Stimulated activated CD4-positive, alpha-beta T cell treated with anti-CD3 and anti-CD28 coated beads, Interleukin-1b, Interleukin-23, amount 100 ng/mL, for 4 hours (primary cell): ENCODE measurements at places on chromosomes 3 and 15.
A peak's percentile ranks its signal among the peaks of the same experiment; 100 is the strongest.

DNA sequence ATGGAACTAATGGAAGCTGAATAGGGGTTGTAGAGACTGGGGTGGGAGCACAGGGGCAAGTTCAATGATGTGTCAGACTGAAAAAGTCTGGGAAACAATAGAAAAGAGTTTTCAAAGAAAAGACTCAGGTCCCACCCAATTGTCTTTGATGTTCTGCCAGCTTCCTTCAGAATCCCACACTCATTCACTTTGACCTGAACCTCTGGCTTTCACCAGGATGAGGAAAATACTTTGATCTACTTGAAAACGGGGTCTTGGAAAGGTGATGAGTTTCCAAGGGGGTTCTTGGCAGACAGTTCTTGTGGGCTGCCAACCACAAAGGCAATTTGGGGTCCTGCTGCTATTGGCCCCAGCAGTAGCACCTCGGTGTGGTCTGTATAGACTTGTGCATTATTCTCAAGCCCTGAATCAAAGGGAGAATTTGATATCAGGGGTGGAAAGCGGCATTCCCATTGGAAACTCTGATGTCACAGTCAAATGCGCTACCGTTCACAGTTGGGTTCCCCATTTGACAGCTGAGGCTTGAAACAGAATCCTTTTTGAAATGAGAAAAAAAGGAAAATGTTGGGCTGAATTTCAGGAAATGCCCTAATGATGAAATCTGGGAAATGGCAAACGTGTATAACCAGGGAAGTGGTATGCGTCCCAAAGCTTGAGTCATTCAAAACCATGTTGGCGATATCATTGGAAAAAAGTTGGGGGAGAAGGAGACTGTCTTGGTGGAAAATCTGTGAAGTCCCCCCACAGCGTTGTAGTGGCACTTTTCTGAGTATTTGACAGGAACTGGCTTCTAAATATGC lies 229.2 kb upstream of the LRTM1 start:
- no peak for DNase-seq

- no peak for DNase-seq
Observed at GRCh38 chr3:49807431-49808114, 4.5 kb downstream of the INKA1 start.

DNA sequence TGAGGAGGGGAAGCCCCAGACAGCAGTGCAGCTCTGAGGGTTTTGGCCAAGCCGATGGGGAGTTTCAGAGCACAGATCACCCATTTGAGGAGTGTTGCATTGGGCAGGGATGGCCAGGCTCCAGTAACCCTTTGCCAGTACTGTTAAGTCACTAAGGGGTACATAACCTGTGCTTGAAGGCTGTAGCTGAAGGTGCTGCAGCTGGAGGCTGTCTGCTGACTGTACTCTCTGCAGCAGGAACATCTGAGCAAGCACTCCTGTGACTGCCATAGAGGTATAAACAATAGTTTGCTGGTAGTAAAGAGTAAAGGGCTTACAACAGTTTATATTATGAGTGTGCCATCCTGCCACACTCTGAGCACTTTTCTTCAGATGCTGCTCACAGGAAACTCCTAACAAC lies 297.8 kb downstream of the EPHA3 start:
- no peak for DNase-seq

DNA sequence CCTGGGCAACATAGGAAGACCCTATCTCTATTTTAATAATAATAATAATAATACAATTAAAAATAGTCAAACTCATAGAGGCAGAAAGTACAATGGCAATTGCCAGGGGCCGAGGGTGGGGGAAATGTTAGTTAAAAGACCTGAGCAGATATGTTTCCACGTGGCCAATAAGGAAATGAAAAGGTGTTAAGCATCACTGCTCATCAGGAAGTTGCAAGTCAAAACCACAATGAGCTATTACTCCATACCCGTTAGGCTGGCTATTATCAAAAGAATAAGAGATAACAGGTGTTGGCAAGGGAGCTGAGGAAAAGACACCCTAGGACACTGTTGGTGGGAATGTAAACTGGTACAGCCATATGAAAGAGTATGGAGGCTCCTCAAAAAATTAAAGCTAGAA lies 60.4 kb upstream of the PRSS50 start:
- DNase-seq, result no peak

- no peak for DNase-seq
Observed at GRCh38 chr3:103499132-103499900, 1064.5 kb downstream of the ZPLD1 start.

DNA sequence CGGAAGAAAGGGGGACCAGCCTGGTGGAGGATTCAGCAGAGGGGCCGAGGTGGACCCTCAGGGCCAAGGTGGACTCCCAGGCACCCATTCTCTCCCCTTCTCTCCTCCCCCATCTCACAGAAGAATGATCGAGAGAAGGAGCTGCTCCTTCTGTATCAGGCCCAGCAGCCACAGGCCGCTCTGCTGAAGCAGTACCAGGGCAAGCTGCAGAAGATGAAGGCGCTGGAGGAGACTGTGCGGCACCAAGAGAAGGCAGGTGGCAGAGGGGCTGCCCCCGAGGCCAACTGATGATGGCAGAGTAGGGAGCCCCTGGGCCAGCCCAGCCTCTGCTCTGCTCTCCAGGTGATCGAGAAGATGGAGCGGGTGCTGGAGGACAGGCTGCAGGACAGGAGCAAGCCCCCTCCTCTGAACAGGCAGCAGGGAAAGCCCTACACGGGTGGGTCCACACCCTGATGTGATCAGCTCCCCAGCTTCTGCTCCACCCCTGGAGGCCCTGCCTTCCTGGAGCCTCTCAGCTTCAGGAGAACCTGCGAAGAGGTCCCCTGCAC lies 36.5 kb downstream of the CYP11A1 start:
- DNase-seq, result no peak

DNA sequence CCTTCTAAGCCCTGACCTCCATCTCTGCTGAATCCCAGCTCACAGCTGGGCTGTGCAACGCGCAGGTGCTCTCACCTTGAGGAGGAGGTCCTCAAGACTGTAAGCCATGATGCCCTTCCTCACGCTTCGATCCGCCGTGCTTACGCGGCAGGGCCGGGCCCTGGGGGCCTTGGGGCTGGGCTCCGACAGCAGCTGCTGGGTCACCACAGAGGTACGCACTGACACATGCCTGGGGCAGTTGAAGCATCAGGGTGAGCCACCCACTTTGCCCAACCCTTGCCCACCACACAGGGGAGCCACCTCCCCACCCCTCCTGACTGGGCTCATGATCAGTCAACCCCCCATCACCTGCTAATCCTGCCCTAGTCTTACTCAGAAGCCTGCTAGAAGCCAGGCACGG lies 3.1 kb downstream of the CIDEC start:
- no peak for DNase-seq

- no peak for DNase-seq
Observed at GRCh38 chr15:39391230-39391629, 189.6 kb upstream of the THBS1 start.

DNA sequence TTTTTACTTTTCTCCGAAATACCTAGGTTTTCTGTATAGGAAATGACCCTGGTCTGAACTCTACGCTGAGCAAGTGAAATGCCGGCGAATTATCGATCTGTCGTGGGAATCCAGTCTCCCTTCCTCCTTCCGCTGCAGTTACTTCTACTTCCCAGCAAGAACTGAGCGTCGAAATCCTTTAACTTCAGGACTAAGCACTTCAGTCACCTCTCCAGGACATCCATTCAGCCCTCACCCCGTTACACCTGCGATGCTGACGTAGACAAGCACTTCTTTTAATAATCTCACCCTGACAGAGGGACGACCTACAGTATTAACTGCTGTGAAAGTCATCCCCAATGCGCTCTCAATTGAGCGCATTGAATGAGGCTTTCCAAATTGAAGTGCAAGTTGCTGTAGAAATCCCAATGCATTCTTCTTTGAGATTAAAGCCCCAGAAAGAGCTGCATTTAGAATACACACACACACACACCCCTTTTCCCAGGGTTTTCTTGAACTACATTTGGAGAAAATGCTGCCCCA lies 1.3 kb downstream of the TOP2B start:
- peak; percentile 3 for DNase-seq

DNA sequence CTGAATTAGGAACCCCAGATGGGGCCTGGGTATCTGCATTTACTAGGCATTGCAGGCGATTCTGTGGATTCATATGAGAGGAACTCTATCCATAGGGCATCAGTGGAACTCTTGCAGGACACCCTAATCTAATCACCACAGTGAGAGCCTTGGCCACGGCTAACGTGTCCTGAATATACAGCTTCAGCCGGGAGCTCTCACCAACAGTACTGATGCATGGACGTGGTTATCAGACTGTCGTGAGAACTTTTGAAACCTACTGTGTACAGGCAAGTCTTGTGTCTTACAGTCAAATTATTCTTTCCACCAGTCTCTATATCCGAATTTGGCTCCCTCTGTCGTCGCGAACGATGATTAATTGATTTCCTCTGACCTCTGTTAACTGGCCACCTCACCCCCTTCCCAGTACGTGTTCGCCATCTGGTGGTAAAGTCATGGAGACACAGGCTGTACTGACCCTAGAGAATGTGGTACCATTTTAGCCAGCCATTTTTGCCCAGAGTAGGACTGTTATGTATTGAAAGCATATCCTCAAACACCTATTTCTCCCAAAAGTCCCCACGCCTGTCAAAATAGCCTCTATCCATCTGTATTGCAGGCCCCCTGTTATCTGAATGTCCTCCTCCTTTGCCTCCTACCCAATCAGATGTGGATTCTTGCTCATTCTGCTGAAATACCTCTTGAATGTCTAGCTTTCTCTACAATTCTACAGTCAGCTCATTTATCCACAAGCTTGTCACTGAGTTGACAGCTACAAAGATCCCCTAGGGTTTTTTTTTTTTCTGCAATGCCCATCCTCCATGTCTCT lies 39.7 kb downstream of the GLDN start:
- no peak for DNase-seq

DNA sequence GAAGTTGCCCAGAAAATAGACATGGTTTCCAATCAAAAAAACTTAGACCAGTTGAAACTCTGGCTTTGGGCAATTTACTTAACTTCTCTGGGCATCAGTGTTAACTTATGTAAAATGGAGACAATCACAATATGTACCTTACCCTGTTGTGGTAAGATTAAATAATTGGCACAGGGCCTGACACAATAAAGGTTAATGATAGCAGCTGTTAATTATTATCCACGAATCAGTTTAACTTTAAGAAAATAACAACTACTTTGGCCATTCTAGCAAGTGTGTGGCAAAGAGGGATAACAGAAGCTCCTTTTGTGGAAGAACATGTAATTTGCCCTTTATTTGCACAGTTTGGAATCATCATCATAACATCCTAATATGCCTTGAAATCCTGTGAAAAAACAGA lies 787.6 kb downstream of the FHIT start:
- no peak for DNase-seq

- DNase-seq, result no peak
Observed at GRCh38 chr3:147937891-147938290, 528.7 kb downstream of the ZIC1 start.

- DNase-seq, result no peak
Observed at GRCh38 chr15:42918047-42918446, 2.5 kb downstream of the TTBK2 start.

DNA sequence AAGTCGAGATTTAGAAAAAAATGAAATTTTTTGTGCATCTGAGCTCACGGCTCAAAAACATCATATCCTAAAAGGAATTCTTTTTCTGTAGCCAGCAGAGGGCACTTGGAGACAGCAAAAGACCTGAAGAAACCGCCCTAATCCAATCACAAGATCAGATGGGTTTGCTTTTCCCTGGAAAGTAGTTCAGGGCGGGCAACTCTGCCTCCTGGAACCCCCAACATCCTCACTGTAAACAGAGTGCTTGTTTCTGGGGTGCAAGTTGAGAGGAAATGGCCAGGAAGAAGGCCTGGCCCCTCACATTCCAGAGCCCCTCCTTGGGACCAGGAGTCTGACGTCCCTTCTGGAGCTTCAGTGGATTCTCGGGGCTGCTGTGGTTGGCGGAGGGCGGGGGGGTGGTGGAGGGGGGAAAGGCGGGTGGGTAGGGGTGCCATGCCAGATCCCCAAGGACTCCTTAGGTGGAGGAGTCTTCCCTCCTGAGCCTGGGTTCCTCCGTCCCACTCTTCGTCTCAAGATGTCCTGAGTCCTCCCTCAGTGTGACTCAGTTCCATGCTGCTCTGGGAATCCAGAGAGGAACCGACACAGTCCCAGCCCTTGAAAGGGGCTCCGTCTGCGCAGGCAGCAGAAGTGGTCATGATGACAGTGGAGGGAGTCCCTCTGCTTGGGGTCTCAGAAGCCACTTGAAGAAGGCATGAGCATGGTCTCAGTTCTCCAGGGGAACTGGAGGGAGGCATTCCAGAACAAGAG lies 35.9 kb downstream of the CCK start:
- no peak for DNase-seq

- DNase-seq, result no peak
Observed at GRCh38 chr3:177536873-177537272, 339.6 kb upstream of the TBL1XR1 start.

DNA sequence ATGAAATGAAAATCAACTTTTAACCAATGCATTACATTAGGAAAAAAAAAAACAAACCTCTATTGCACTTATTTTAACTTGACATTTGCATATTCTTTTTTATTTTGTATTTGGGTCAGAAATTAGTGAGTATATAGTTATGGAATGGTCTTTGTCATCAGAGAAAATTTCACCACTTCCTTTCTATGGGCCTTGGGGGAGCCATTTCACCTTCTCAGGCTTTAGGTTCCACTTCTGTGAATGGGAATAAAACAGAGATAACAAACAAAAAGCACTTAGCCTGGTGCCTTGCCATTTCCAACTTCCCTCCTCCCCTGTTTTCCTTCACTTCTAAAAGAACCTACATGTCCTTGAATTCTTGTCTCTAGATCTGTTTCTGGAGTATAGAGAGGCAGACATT lies 168.0 kb upstream of the STT3B start:
- no peak for DNase-seq

DNA sequence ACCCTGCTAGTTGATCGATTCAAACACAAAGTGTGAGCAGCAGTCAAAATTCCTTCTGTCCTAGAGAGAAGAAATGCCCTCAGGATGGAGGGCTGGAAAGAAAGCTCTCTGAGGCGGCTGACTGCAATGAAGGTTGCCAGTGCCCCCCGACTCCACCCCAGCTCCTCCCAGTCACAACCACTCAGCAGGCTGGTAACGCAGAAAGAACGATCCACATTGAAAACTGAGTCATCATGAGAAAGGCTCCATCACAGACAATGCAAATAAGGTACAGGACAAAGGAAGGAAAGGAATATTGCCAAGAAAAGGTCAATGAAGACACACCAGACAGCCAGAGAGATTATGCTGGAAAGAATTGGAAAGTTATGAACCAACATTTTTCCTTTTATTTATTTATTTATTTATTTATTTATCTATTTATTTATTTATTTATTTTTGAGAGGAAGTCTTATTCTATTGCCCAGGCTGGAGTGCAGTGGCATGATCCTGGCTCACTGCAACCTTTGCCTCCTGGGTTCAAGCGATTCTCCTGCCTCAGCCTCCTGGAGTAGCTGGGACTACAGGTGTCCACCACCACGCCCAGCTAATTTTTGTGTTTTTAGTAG lies 17.4 kb upstream of the VGLL4 start:
- no peak for DNase-seq

- DNase-seq, result no peak
Observed at GRCh38 chr15:40251486-40252140, 12.8 kb downstream of the PAK6 start.
